ENCODE measurements at places on chromosomes 12 and 14. TPM values are rescaled to one million over a fixed set of nuclear protein-coding genes. Genes with fewer than 3 reads are reported as not detected.

KRT83 gene
- total RNA-seq, result not detected

KHNYN gene
- 70.8 TPM for total RNA-seq

CDKN3 gene
- 12.8 TPM for total RNA-seq

HSPA2 gene
- 61.7 TPM for total RNA-seq

CACNA2D4 gene
- total RNA-seq, result 5.9 TPM

GRCh38 chr12:76074701-76075336 lies 9.7 kb downstream of the NAP1L1 start:
- no peak for DNase-seq

DNA sequence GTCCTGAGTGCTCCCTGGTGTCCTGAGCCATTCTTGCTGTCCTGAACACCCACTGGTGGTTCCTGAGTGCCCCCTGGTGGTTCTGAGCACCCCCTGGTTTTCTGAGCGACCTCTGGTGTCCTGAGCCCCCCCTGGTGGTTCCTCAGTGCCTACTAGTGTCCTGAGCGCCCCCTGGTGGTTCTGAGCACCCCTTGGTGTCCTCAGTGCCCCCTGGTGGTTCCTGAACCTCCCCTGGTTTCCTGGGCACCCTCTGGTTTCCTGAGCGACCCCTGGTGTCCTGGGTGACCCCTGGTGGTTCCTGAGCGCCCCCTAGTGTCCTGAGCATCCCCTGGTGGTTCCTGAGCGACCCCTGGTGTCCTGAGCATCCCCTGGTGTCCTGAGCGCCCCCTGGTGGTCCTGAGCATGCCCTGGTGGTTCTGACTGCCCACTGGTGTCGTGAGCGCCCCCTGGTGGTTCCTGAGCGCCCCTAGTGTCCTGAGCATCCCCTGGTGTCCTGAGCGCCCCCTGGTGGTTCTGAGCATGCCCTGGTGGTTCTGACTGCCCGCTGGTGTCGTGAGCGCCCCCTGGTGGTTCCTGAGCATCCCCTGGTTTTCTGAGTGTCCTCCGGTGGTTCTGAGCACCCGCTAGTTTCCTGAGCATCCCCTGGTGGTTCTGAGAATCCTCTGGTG lies 473.1 kb downstream of the TMEM121 start:
- peak; percentile 78 for DNase-seq

GRCh38 chr14:53655080-53655785 lies 301.4 kb downstream of the BMP4 start:
- no peak for DNase-seq

DNA sequence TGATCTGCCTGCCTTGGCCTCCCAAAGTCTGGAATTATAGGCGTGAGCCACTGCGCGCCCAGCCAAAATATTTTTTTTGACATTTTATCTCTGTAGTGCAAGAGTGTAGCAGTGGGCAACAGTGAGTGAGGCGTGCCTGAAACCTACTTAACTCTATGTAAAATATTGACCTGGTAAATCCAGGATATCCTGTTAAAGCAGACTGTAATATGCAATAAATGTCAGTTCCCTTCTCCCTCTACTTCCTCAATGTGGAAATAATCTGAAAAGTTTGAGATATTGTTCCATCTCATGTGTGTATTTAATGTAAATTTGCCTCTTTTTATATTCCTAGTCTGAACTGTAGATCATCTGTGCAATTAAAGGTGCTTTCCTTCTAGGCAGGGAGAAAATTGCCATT lies 9.5 kb upstream of the CDK17 start:
- no peak for DNase-seq

DNA sequence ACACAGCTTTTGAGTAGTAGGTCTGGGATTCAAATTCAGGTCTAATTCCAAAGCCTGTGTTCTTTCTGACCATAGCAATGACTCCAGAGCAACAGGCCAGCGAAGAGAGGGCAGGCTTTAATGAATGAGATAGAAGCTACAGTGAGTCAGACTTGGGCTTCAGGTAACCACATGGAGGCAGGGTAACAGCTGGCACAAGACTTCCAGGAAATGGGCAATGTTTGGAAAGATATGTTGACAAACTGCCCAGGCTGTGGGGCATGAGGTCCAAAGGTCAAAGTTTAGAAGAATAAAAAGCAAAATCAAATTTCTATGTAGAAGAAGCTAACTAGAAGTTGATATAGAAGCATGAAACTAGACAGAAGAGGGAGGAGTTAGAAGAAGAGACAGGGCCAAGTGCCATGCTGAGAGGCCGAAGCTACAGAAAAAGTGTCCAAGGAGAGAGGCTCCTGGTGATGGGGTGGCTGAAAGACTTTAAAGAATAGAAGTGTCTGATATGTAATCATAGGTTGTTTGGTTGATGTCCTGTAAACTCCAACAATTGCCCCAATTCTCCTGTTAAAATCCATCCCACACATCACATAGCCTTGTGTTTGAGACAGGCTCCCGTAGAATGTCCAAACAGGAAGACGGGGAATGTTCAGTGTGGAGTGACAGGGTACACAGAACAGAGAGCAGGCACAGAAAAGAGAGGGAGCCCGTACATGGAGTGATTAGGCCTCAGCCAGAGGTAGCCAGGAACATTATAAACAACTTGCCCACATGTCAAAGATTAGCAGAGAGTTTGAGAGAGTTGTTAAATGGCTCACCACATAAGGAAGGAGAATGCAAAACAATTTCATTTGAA lies 384.7 kb downstream of the CCDC91 start:
- DNase-seq, result peak; percentile 27

GRCh38 chr12:116325336-116325664 lies 47.8 kb upstream of the MED13L start:
- no peak for DNase-seq

GRCh38 chr12:132131229-132131628 lies 12.9 kb downstream of the DDX51 start:
- no peak for DNase-seq

DNA sequence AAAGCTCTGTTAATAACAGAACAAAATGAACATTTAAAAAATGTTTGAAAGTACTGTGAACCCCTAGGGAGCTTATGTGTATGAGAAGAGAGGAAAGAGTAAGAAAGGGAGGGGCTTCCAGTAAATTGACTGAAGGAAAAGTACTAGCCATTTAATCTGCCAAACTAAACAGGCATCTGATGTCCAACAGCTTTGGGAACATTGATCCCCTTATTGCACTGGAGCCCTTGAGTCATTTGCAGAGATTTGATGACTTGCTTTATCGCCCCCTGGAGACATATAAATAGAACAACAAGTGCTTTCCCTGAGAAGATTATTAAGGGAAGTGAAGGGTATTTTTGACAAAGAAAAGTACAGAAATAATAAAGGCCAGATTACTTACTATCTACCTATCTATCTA lies 319.3 kb upstream of the NOVA1 start:
- DNase-seq, result no peak

DNA sequence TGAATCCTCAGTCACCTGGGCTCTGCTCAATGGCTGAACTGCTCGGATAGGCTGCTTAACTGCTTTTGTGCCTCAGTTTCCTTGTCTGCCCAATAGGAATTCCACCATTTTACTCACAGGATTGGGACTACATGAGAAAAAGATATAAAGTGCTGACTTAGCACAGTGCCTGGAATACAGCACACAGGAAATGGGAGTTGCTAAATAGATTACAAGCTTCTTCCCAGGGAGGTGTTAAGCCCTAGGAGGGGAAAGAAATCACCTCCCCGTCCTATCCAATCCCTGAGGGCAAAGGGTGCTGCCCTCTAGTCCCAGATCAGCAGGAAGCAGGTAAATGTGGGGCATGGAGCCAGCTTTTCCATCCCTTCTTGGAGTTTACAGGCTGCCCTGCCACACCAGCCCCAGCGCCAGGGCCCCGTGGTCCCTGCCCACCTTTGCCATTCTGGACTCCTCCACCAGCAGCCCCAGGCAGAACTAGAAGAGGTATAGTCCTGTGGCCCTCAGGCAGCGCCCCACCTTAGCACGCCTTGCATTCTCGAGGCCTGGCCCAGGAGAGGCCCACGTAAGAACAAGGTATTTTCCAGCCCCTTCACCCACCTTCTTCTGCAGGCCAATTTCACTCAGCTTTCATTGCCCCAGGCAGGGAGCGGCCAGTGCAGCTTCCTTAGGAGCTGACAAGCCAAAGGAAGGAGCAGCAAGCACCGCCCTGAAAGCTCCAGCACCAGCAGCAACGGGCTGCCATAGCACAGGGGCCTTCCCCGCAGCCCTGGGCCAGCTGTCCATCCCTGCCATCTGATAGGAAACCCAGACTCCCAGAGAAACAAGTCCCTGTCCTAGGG lies 28.8 kb upstream of the RPLP0 start:
- DNase-seq, result peak; percentile 66

- DNase-seq, result no peak
Observed at GRCh38 chr12:57012600-57013465, 3.5 kb downstream of the TAC3 start.

GRCh38 chr14:96165493-96166436 lies 38.9 kb upstream of the BDKRB2 start:
- no peak for DNase-seq

DNA sequence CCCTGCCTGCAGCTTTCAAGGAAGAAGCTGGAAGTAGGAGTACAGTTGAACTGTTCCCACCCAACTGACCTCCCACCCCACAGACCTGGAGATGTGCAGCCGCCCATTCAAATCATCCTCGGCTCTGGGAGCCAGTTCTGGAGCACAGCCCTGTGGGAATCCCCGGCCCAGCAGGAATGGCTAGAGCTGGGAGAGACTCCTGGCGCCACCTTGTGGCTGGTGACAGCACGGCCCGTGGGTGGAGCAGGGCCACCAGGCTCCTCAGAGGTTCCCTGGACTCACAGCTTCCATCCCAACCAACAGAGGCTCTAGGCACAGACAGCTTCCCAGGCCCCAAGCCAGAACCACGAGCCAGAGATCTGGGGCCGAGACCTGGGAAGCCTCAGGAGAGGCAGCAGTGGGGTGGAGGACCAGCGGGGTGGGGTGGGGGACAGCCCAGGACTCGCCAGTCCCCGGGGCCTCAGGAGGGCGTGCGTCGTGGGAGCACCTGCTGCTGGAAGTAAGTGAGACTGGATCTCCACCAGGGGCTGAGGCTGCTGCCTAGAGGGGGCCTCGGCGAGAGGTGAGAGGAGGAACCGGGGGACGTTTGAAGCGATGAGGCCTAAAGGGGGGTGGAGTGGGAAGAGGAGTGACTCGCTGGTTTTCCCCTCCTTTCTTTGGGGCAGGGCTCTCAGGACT lies 43.4 kb downstream of the RNF34 start:
- DNase-seq, result peak; percentile 90

DNA sequence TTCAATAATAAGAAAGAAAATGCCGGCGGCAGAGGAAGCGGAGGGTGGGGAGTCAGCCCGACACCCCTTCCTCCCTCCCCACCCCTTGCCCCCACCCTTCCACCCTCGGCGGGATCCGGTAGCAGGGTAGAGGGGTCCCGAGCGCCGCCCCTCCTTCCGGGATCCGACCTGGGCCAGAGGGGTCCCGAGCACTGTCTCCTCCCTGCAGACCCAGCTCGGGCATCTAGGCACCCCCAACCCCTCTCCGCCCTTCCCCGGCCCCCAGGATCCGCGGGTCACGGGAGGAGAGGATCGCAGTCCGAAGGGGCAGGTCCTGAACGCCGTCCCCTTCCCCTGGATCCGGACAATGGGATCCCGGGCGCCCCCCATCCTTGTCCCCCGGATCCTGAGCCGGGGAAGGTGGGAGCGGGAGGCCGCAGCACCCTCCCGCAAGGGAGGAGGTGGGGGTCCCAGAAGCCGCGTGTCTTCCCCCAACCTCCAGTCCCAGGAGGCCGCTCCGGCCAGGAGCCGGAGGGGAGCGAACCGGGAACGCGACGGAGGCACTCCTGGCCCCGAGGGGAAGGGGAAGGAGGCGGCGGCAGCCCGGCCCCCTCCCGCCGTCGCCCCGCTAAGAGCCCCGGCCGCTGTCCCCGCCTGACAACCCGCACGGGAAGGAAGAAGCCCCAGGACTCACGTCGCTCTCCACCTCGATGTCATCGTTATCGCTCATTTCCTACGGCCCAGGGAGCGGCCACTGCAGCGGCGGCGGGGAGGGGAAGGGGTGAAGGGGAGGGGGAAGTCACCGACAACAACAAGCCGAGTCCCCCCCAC lies 481 bp downstream of the MAX start:
- peak; percentile 48 for DNase-seq

DNA sequence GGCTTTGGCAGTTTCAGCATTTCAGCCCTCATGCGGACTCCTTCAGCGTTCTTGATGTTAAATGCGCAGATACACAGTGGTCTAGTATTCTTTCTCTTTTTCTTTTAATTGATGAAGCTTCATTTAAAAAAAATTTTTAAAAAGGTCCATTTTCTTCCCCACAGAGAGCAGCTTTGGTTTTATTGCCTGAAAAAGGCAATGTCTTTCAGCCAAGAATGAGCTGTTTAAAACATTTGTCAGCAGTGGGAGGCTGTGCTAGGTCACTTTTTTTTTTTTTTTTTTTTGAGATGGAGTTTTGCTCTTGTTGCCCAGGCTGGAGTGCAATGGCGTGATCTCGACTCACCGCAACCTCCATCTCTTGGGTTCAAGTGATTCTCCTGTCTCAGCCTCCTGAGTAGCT lies 13.5 kb downstream of the KMT5A start:
- DNase-seq, result no peak

DNA sequence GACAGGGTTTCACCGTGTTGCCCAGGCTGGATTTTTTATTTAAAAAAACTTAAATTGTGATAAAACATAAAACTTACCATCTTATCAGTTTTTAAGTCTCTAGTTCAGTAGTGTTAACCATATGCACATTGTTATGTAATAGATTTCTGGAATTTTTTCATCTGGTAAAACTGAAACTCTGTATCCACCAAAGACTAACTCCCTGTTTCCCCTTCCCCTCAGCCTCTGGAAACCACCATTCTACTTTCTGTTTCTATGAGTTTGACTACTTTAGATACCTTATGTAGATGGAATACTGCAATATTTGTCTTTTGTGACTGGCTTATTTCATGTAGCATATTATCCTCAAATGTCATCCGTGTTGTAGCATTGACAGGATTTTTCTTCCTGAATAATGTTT lies 12.8 kb upstream of the PLEKHG3 start:
- no peak for DNase-seq

DNA sequence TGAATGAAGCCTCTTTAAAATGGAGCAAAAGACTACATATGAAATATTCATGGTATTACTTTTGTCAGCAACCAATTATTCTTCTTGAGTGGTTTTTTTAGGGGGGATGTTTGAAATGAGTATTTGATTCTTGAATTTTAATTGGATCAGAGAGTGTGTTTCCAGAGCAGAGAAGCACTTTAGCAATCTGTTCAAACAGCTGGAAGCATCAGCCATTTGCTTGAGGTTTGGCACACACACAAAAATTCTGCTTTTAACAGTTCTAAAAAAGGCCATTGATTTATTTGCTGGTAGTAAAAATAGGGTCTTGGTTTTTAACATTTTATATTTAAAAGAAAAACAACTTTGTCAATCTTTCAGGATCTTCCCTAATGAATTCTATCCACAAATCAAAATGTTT lies 292.7 kb downstream of the LRFN5 start:
- DNase-seq, result no peak
